ENCODE measurements at places on chromosomes 7 and 10.

GRCh38 chr7:102072636-102073209, 213.9 kb upstream of the SH2B2 start:
- DNase-seq, result no peak

GRCh38 chr7:68967598-68967997, 630.7 kb upstream of the AUTS2 start:
- DNase-seq, result no peak

- DNase-seq, result no peak
These were observed 127.3 kb downstream of the ARHGAP21 start for GRCh38 chr10:24596217-24596930.

- no peak for DNase-seq
These were observed 76.8 kb downstream of the MKI67 start for GRCh38 chr10:128049226-128050120.
